ENCODE measurements at places on chromosomes 3 and 15. TPM values are rescaled to one million over a fixed set of nuclear protein-coding genes. Genes with fewer than 3 reads are reported as not detected.

GRCh38 chr3:39133093-39133490 is 20.3 kb downstream of the CSRNP1 start:
- no peak for DNase-seq

DNA sequence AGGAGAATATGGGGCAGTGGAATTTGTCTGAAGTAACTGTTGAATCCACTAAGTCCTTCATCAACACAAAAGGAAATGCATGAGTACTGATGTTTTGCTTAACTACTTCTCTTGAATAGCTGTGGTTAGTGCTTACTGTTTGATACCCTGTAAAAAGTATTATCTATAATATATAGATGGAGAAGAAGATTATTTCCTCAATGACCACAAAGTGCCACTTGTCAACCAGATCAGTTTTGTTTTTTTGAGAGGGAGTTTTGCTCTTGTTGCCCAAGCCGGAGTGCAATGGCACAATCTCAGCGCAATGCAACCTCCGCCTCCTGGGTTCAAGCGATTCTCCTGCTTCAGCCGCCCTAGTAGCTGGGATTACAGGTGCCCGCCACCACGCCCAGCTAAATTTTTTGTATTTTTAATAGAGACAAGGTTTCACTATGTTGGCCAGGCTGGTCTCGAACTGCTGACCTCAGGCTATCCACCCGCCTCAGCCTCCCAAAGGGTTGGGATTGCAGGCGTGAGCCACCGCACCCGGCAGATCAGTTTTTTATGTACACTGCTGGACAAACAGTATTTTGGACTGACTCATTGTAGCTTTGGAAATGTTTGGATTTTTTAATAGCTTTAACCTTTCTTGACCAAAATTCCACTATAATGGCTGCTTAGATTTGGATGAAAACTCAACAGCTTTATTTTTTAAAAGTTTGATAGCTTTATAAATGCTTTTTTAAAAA is 1.5 kb upstream of the RPLP1 start:
- DNase-seq: no peak

GRCh38 chr15:89501646-89502045 is 5.3 kb upstream of the RHCG start:
- no peak for DNase-seq

GRCh38 chr3:17954801-17955200 is 212.4 kb upstream of the TBC1D5 start:
- no peak for DNase-seq

DNA sequence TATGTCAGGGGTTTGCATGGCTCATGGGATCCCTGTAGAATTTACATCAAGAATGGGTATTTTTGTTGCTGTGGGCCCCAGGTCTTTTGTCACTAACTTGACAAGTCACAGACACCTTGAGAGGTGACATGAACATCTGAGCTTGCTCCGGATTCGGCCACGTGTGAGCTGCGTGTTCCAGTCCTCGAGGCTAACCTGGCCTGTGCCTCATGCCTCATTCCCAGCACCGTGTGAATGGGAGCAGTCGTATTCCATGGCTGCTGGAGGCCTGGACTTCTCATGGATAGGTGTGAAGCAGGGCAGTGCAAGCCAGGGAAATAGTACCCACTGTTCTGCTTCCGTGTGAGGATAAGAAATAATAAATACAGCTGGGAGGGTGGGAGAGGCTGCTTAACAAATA is 423.5 kb downstream of the OCA2 start:
- no peak for DNase-seq

Gene BAHD1
- 15.3 TPM for total RNA-seq

Gene GCNT3
- total RNA-seq: not detected

Gene PLSCR5
- total RNA-seq: not detected

Gene GOLIM4
- total RNA-seq: 4.1 TPM

Gene CHST2
- 5.1 TPM for total RNA-seq

Gene MOBP
- total RNA-seq: not detected
